ENCODE measurements at places on chromosomes 1 and 21.

- ATAC-seq = no peak
Measured at GRCh38 chr1:210747890-210748289, 386.1 kb downstream of the KCNH1 start.

GRCh38 chr1:112231331-112231730 is 164.7 kb upstream of the CTTNBP2NL start:
- no peak for ATAC-seq

DNA sequence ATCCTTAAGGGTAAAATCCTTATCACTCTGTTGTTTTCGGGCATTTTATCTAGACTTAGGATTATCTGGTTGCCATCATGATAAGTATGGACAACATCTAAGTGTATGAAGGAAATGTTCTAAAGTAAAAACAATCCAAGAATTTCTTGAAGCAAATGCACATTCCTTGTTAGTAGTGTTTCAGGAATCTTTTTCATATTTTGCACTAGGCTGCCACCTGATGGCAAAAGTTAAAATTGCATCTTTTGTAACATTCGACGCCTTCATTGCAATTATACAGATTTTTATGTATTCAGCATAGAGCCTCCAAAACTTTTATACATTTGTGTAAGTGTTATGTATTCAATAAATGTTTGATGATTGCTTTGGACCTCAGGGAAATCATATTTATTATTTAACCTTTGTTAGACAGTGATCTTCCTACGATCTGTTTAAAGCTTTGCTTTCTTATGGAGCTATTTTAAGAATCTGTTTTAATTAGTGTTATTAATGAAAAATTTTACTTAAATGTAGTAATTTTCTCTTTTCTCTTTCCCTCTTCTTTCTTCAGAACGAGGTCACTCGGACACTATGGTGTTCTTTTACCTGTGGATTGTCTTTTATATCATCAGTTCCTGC is 49.4 kb upstream of the KIAA1614 start:
- no peak for ATAC-seq

DNA sequence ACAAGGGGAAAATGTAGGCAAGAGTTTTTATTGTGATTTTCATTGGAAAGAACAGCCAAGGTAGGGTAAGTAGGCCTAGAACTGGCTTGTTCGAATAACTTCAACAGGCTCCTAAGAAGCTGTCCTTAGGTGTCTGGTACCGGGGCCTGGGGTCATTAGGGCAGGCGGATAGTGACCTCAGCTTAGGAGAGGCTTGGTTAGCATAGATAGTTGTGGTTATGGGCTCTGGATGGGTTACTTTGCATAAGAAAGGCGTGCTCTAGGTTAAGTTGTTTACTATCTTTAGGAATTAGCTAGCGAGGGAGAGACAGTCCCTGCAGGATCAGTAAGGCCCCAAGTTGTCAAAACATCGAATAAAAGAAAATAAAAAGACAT is 20.7 kb upstream of the HPCAL4 start:
- no peak for ATAC-seq

DNA sequence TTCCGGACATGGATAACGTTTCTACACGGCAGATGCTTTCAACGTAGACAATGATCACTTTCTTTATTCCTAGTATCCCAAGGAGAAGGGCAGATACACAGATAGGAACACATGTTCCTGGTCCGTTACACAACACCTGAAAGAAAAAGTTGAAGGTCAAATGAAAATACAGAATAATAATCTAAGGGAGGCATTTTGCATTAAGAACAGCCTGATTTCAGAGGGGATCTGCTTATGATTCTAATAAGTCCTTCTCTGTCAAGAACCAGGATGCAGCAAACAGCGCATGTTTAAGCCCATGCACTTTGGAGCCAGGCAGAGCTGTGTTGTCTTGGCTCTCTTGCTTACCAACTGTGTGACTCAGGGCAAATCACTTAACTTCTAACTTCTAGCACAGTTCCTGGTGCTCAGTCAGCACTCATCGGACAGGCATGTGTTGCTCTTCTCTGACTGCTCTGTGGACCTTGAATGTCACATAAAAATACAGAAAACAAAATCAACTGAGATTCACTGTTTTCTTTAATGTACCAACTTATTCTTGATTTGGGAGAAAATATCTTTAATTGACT is 56.3 kb upstream of the CNN3 start:
- peak; percentile 77 for ATAC-seq

- no peak for ATAC-seq
Measured at GRCh38 chr1:79617777-79618176, 611.2 kb upstream of the ADGRL4 start.

- ATAC-seq = no peak
Measured at GRCh38 chr1:21084111-21084810, 92.4 kb downstream of the EIF4G3 start.

- no peak for ATAC-seq
Measured at GRCh38 chr1:188371295-188371806, 1542.6 kb downstream of the PLA2G4A start.

Data from gastroesophageal sphincter (tissue), 4 donors.